Right atrium auricular region (tissue), 2 donors: ENCODE measurements at places on chromosomes 6 and 20. TPM values are rescaled to one million over a fixed set of nuclear protein-coding genes. Genes with fewer than 3 reads are reported as not detected.

The OXT gene
- not detected for total RNA-seq

The THEMIS gene
- total RNA-seq, result 0.43 TPM

The UNC5CL gene
- 0.43 TPM for total RNA-seq

The CYP24A1 gene
- 0.24 TPM for total RNA-seq

The LINC00237 gene
- total RNA-seq, result not detected

GRCh38 chr20:31758991-31759390 lies 19.9 kb downstream of the TPX2 start:
- no peaks in the 10 kb centered on the region for H3K4me1 ChIP-seq
- no peaks in the 10 kb centered on the region for H3K36me3 ChIP-seq
- H3K27me3 ChIP-seq, result no peaks in the 10 kb centered on the region
- no peak overlapping the region for H3K4me3 ChIP-seq

- no peaks in the 10 kb centered on the region for H3K36me3 ChIP-seq
- H3K27me3 ChIP-seq, result no peaks in the 10 kb centered on the region
- no peaks in the 10 kb centered on the region for H3K4me1 ChIP-seq
- no peak overlapping the region for H3K27ac ChIP-seq
Observed at GRCh38 chr20:33919653-33920052, 74.1 kb upstream of the RALY start.

DNA sequence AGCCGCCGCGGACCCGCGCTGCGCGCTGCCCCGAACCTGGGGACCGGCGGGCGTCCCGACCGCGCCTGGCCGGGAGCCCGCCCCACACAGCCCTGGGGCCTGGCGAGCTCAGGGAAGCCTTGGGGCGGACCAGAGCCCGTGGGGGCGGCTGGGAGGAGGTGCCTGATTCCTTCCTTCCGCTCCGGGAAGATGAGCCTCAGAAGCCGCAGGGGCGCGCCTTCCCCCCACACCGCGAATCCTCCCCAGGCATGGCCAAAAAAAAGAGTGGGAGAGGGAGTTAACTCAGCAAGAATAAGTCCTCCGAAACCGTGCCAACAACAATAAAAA lies at the start of gene CBLN4:
Gene CBLN4 (minus strand): TSS at position 131 of the 327 bp plus-strand sequence. CDS start 1,348 bp downstream, outside the sequence.
- H3K4me3 ChIP-seq, result peak within 1 kb of the TSS; percentile 6
- H3K27me3 ChIP-seq, result peaks cover 23% of the 10 kb centered on the region
- H3K4me1 ChIP-seq, result peaks cover 19% of the 10 kb centered on the region
- no peak within 1 kb of the TSS for H3K27ac ChIP-seq
- DNase-seq, result no peak
- H3K36me3 ChIP-seq, result no peaks in the 10 kb centered on the region

GRCh38 chr6:118387921-118388701 lies 160.0 kb upstream of the PLN start:
- no peak for DNase-seq
- H3K4me1 ChIP-seq, result no peaks in the 10 kb centered on the region
- no peaks in the 10 kb centered on the region for H3K36me3 ChIP-seq
- no peaks in the 10 kb centered on the region for H3K27me3 ChIP-seq
- H3K4me3 ChIP-seq, result no peak overlapping the region
- no peak overlapping the region for H3K27ac ChIP-seq

DNA sequence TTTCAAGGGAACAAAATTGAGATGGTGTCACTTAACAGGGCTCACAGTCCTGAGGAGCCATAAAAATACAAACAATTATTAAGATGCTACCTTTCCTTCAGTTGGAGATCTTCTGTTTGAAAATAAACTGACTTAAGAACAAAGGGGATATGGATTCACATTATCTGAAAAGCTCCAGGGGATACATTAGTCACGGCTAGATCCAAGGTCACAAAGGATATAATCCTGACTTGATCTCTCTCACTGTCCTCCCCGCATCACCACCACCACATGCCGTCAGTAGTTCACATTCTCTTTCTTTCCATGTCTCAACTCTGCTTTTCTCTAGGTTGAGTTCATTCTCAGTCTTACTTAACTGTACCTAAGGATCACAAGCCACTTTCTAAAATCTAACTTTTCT lies 530.4 kb upstream of the MARCKS start:
- H3K27me3 ChIP-seq, result no peaks in the 10 kb centered on the region
- H3K27ac ChIP-seq, result no peak overlapping the region
- no peak for DNase-seq
- no peaks in the 10 kb centered on the region for H3K36me3 ChIP-seq

DNA sequence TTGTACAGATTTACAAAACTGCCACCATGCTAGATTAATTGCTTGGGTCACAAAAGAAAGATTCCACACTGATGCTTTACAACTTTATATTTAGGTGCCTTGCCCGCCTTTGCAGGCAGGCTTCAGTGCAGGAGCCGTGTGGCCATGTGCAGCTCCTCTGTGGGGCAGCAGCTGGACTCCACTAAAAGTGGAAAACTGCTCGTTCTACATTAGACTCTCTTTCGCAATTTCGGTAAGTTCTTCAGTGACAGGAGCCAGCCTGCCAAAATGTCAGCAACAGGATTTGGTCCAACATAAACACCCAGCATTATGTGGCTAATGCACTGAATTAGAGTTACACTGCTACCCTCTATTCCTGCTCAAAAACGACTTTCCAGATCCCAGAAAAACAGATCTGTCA lies 174.4 kb upstream of the KCNK16 start:
- no peak overlapping the region for H3K4me3 ChIP-seq
- peaks cover 6% of the 10 kb centered on the region for H3K4me1 ChIP-seq

DNA sequence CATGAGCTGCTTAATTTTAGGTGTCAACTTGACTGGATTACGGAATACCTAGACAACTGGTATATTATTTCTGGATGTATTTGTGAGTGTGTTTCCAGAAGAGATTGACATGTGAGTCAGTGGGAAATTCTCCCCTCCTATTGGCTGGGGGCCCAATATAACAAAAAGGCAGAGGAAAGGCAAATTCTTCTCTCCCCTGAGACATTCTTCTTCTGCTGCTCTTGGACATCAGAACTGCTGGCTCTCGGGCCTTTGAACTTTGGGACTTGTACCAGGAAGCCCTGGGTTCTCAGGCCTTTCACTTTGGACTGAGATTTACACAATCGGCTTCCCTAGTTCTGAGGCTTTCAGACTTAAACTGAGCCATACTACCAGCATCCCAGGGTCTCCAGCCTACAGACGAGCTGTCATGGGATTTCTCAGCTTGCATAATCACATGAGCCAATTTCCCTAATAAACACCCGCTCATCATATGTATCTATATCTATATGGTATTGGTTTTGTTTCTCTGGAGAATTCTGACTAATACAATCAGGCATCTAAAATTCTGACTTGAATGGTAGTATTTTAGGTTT lies 7.6 kb upstream of the BTN3A3 start:
- H3K4me3 ChIP-seq, result no peak overlapping the region
- no peak for DNase-seq
- H3K36me3 ChIP-seq, result peaks cover 12% of the 10 kb centered on the region
- H3K27ac ChIP-seq, result no peak overlapping the region
- H3K4me1 ChIP-seq, result peaks cover 17% of the 10 kb centered on the region
- H3K27me3 ChIP-seq, result no peaks in the 10 kb centered on the region

DNA sequence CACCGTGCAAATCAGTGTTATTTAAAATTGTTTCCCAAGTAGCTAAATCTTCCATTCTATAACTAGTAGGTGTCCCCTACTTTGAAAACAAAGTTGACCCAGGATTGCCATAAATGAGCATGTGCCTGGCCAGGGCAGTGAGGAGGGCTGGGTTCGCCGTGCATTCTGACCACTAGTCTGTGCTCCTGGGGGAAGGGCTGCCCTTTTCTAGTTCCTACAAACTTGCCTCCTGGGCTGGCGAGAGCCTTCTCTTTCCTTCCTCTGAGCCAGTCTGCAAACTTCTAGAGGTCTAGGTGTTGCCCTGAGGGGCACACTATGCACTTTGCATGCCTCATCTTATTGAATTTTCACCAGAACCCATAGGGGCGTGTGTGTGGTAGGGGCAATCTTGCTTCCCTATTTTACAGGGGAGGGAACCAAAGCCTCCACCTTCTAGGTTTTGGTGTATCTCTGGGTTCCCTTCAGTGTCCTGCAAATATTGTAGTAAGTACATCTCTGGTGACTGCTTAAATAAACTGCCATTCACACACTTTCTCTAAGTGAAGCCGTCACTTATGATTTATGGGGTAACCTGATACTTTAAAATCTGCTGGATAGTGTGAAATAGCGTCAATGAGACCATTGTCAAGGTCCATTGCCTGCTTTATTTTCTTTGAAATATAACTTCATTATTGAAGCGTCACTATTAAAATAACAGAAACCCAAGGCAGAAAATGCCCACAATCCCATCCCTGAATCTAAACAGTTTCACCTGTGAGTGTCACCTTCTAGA lies 42.2 kb downstream of the CDH26 start:
- H3K4me1 ChIP-seq, result no peaks in the 10 kb centered on the region
- H3K27me3 ChIP-seq, result no peaks in the 10 kb centered on the region
- no peak overlapping the region for H3K27ac ChIP-seq
- no peak for DNase-seq
- no peaks in the 10 kb centered on the region for H3K36me3 ChIP-seq

DNA sequence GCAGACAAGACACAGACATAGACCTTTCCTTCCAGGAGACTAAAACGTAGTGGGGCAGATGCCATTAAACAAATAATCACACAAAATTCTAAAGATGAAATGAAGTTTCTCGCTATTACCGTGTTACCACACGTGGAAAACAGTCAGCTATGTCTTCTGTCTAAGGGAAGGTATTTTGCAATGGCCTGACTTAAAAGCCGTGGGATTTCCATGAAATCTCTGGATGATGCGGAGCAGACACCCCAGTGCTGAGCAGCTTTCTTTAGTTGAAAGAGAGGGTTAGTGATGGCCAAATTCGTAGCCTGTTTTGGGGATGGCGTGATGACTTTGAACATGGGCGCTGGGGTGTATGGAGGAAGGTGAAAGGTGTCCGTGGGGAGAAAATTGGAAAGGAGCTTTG lies 281.8 kb downstream of the NRN1 start:
- H3K27ac ChIP-seq, result no peak overlapping the region
- H3K4me3 ChIP-seq, result no peak overlapping the region
- H3K27me3 ChIP-seq, result no peaks in the 10 kb centered on the region
- DNase-seq, result no peak

- DNase-seq, result no peak
- peaks cover 11% of the 10 kb centered on the region for H3K36me3 ChIP-seq
- H3K27ac ChIP-seq, result no peak overlapping the region
- no peak overlapping the region for H3K4me3 ChIP-seq
Observed at GRCh38 chr6:133995296-133995695, 42.3 kb downstream of the TBPL1 start.
